Activated CD4-positive, alpha-beta T cell treated with anti-CD3 and anti-CD28 coated beads, Interleukin-2, amount 50 U/mL, for 16 hours (primary cell): ENCODE measurements at places on chromosomes 2 and 18.

DNA sequence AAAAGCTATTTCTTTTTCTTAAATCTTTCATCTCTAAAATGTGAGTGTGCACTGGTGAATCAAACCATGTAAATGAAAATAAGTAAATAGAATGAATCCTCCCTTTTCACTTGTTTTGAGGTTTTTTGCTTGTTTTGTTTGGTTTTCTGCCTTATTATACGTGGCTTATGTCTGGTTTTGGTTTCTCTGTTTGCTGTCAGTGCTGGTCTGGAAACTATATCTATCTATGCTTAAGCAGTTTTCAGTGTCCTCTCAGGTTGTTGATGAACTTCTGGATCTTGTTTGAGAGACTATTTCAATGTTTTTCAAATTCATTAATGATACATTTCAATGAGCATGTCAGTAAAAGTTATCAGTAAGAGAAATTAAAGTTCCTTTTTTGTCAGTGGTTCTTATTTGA is 48.1 kb upstream of the TNFRSF11A start:
- no peak for DNase-seq

GRCh38 chr2:138881126-138881525 is 100.9 kb upstream of the NXPH2 start:
- no peak for DNase-seq

- DNase-seq, result no peak
These were observed 152.9 kb downstream of the NCKAP5 start for GRCh38 chr2:133415210-133415876.

DNA sequence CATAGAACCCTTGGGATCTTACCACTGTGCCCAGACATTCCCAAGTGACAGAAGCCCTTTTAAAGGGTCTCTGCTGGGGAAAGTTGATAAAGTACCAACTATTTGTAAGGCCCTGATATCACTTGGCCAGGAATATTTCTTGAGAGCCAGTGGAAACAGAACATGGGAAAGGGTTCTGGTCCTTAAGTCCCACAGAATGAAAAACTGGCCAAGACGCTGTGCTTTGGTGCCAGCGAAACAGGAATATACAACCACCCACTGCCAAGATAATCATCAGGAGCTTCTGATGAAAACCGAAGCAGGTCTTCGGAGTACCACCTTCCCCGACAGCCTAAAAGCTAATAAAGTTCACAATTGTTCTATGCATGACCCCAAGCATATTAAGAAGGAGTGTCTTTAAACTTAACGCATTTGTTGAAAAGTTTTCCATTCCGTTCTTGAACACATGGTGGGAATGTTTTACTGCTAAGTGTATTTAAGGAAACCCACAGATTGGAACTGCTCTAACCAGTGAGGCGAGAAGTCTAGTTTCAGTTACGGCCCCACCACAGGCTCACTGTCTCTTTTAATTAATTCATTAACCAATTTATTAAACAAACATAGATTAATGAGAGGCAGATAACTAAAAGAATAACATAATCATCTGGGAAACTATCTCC is 152.6 kb downstream of the ANKRD44 start:
- no peak for DNase-seq

- DNase-seq, result no peak
These were observed 90.4 kb upstream of the NOSTRIN start for GRCh38 chr2:168712053-168712452.

- DNase-seq, result no peak
These were observed 416.5 kb upstream of the GYPC start for GRCh38 chr2:126239320-126239955.
